ENCODE measurements at places on chromosomes 16 and 17. TPM values are rescaled to one million over a fixed set of nuclear protein-coding genes. Genes with fewer than 3 reads are reported as not detected.

OTOP2 gene
- not detected for total RNA-seq

SCN4A gene
- total RNA-seq: not detected

RAB26 gene
- not detected for total RNA-seq

CHD9NB gene
- 0.11 TPM for total RNA-seq

IGSF6 gene
- total RNA-seq: 0.15 TPM

MYCBPAP gene
- 0.62 TPM for total RNA-seq

CENPX gene
- 69.0 TPM for total RNA-seq

CNGB1 gene
- total RNA-seq: 2.7 TPM

SLC52A1 gene
- 0.62 TPM for total RNA-seq

B9D1 gene
- total RNA-seq: 34.6 TPM

KRT14 gene
- total RNA-seq: 10,587 TPM

TEX14 gene
- not detected for total RNA-seq

GRIN2C gene
- not detected for total RNA-seq

EVI2B gene
- 0.47 TPM for total RNA-seq

GNG13 gene
- total RNA-seq: not detected

ELOB gene
- 386 TPM for total RNA-seq

SLC16A13 gene
- 4.1 TPM for total RNA-seq

ZG16 gene
- not detected for total RNA-seq

DBNDD1 gene
- total RNA-seq: 4.7 TPM

TBC1D3B gene
- total RNA-seq: not detected

IGF2BP1 gene
- not detected for total RNA-seq

SULT1A1 gene
- total RNA-seq: 5.2 TPM

TM4SF5 gene
- not detected for total RNA-seq

RNF112 gene
- 1.0 TPM for total RNA-seq

RGS9 gene
- total RNA-seq: 0.86 TPM

CD2BP2 gene
- 63.2 TPM for total RNA-seq

ITGAD gene
- total RNA-seq: not detected

CCL4 gene
- total RNA-seq: not detected

TBC1D3G gene
- total RNA-seq: not detected

ATP2A1 gene
- total RNA-seq: 0.39 TPM

WSCD1 gene
- total RNA-seq: not detected

KRTAP4-4 gene
- not detected for total RNA-seq

MGAT5B gene
- 0.15 TPM for total RNA-seq

EME1 gene
- total RNA-seq: 2.1 TPM

TUBG1 gene
- 122 TPM for total RNA-seq

ALOXE3 gene
- total RNA-seq: 1.0 TPM

RBFOX1 gene
- not detected for total RNA-seq

CCDC154 gene
- 0.16 TPM for total RNA-seq

RFFL gene
- total RNA-seq: 25.1 TPM

MILR1 gene
- total RNA-seq: not detected

TSNAXIP1 gene
- total RNA-seq: not detected

HLF gene
- not detected for total RNA-seq

NPIPA2 gene
- total RNA-seq: not detected

HOXB1 gene
- not detected for total RNA-seq

ZNF785 gene
- 2.3 TPM for total RNA-seq

KRTAP4-9 gene
- not detected for total RNA-seq

SPSB3 gene
- 50.4 TPM for total RNA-seq

ZMYND15 gene
- total RNA-seq: 0.08 TPM

ZNF287 gene
- total RNA-seq: 2.8 TPM

DNAJA3 gene
- 53.5 TPM for total RNA-seq
